IMR-90 (cell line): ENCODE measurements at places on chromosomes 7 and 10. TPM values are rescaled to one million over a fixed set of nuclear protein-coding genes. Genes with fewer than 3 reads are reported as not detected.

Gene IFIT1B
- total RNA-seq = not detected in 2 replicates

Gene PSD
- 1.4 and 2.0 TPM in 2 replicates for total RNA-seq

- H3K27me3 ChIP-seq = no peaks in the 10 kb centered on the region
- H3K4me1 ChIP-seq = no peaks in the 10 kb centered on the region
- H3K4me3 ChIP-seq = no peak overlapping the region
- no peak overlapping the region for H3K27ac ChIP-seq
- DNase-seq = no peak
- H3K36me3 ChIP-seq = no peaks in the 10 kb centered on the region
Observed at GRCh38 chr10:20614911-20615310, 282.2 kb downstream of the NEBL start.

- no peak overlapping the region for H3K4me3 ChIP-seq
- no peak overlapping the region for H3K27ac ChIP-seq
- no peaks in the 10 kb centered on the region for H3K36me3 ChIP-seq
- H3K4me1 ChIP-seq = no peaks in the 10 kb centered on the region
- H3K27me3 ChIP-seq = no peaks in the 10 kb centered on the region
Observed at GRCh38 chr10:96082153-96082552, 38.8 kb downstream of the CCNJ start.

Gene CALHM3
- total RNA-seq = not detected in 2 replicates

DNA sequence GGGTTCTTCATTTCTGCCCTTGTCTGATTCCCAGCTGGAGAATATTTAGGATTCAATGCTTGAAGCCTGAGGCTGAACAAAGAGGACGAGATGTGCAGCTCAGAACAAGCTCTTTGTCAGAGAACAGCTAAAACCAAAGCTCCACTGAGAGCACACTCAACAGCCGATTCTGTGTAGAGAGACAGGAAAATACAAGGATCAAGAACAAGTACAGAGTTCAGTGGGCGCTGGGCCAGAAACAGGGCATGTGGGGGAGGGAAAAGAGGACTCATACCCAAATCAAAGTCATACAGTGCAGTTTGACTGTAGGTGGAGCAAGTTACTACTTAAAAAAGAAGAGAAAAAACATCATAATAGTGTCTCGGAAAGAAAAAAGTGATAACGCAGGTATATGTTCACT lies at the start of gene AGMO:
TSS of gene AGMO (minus strand) at position 181 of the 400 bp plus-strand sequence.
- no peak within 1 kb of the TSS for H3K4me3 ChIP-seq
- no peaks in the 10 kb centered on the region for H3K4me1 ChIP-seq
- no peaks in the 10 kb centered on the region for H3K36me3 ChIP-seq
- no peak for DNase-seq
- H3K27me3 ChIP-seq = no peaks in the 10 kb centered on the region

GRCh38 chr10:124291001-124291701 lies 127.6 kb downstream of the OAT start:
- no peaks in the 10 kb centered on the region for H3K4me1 ChIP-seq
- no peaks in the 10 kb centered on the region for H3K36me3 ChIP-seq
- H3K27me3 ChIP-seq = no peaks in the 10 kb centered on the region
- no peak overlapping the region for H3K4me3 ChIP-seq
- DNase-seq = no peak
